GM12891 (cell line): ENCODE measurements at places on chromosomes 16 and 17.

- no peak for DNase-seq
Observed at GRCh38 chr17:15910791-15911190, 34.1 kb upstream of the ADORA2B start.

DNA sequence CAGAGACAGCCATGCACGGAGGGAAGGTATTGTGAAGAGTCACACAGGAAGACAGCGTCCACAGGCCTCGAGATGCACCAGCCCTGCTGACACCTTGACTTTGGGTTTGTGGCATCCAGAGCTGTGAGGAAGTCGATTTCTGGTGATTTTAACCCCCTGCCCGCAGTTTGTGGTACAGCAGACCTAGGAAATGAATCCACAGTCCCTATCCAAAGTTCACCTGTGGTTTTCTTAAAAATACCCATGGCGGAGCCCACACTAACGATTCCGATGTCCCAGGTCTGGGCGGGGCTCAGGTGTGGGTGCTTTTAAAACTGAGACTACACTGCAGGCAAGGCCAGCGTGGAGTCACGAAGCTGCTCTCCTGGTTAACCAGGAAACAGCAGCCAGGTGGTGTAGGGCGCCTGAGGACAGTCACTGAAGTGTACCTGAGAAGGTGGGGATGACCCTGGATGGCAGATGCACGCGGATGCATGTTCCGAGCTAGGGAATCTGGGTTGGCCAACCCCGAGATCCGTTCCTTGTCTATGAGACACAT lies 14.4 kb upstream of the MEAK7 start:
- no peak for DNase-seq

DNA sequence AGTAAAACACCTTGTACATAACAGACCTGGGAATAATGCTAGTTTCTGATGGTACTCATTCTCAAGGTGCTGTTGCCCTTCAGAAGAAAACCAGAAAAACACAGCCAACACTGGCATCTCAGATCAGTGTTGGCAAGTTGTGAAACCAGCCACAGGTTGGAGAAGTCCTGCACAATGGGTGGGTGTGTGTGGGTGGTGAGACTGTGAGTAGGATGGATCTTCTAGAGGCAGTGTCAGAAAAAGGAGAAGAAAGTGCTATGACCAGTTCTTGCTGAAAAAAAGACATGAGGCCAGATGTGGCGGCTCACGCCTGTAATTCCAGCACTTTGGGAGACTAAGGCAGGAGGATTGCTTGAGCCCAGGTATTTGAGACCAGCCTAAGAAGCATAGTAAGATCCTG lies 35.2 kb upstream of the SMIM36 start:
- no peak for DNase-seq

GRCh38 chr16:66809765-66810164 lies 8.4 kb upstream of the TERB1 start:
- DNase-seq = no peak

GRCh38 chr17:45338996-45339535 lies 22.2 kb upstream of the MAP3K14 start:
- no peak for DNase-seq

GRCh38 chr16:75621170-75621477 lies 2.0 kb downstream of the ADAT1 start:
- no peak for DNase-seq

GRCh38 chr17:62032480-62032879 lies 32.6 kb downstream of the MED13 start:
- no peak for DNase-seq

- DNase-seq = no peak
Observed at GRCh38 chr17:68135141-68135887, 99.8 kb downstream of the KPNA2 start.

- DNase-seq = peak; percentile 79
Observed at GRCh38 chr17:81519284-81520020, 6.9 kb upstream of the ACTG1 start.

DNA sequence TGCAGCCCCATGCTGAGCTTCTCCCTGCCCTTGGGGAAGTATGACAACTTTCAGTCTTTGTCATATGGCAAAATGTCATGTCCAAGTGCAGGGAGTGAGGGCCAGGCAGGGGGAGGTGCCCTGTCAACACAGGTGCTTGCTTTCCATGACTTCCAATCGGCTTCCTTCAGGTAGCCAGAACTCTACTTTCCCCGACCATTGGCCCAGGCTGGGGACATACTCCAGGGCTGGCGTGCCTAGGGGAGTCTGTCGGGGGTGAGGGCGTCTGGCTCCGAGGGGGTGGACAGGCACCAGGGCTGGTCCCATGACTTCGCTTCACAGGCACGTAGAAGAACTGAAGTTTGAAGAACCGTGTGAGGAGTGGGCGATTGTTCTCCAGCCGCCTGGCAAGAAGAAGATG lies 19.8 kb upstream of the PIK3R6 start:
- DNase-seq = no peak

DNA sequence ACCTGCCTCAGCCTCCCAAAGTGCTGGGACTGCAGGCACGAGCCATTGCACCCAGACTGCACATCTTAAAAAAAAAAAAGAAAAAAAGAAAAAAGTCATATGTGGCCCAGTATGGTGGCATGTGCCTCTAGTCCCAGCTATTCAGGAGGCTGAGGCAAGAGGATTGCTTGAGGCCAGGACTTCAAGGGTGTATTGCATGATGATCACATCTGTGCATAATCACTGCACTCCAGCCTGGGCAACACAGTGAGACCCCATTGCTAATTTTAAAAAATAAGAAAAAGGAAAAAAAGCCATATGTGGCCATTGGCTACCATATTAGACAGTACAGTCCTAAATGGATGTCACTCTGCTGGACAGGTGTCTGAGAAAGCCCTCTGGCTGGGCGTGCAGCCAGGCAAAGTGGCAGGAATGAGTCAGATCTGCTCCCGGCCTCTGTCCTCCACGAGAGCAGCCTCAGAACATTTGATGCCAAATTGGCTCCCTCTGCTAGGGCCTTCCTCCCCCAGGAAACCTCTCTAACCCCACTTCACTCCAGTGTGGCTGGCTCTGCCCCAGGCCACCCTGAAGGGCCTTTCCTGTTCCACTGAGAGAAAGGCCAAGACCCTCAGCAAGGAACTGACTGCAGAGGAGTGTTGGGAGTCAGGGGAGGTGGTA lies 14.7 kb downstream of the CA7 start:
- DNase-seq = no peak

DNA sequence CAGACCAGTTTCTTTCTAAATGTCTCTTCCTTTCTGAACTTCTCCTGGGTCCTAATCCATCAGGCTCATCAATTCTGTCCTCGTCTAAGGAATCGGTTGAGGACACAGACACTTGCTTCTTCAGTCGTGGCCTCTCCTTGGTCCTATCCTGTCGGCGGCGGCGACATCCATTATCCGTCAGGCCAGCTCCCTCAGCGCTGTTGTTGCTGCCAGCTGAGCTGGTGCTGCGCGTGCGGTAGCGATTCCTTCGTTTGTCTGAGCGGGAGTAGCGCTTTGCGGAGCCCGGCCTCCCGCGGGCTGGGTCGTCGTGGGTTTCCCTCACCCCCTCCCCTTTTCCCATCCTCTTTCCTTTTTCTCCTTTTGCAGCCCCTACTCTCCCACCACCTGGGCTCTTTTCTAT lies 3.8 kb downstream of the SMG6 start:
- DNase-seq = no peak

- no peak for DNase-seq
Observed at GRCh38 chr17:81223762-81224130, 981 bp upstream of the CEP131 start.

GRCh38 chr16:18800775-18801144 lies 589 bp downstream of the ARL6IP1 start:
- DNase-seq = no peak

DNA sequence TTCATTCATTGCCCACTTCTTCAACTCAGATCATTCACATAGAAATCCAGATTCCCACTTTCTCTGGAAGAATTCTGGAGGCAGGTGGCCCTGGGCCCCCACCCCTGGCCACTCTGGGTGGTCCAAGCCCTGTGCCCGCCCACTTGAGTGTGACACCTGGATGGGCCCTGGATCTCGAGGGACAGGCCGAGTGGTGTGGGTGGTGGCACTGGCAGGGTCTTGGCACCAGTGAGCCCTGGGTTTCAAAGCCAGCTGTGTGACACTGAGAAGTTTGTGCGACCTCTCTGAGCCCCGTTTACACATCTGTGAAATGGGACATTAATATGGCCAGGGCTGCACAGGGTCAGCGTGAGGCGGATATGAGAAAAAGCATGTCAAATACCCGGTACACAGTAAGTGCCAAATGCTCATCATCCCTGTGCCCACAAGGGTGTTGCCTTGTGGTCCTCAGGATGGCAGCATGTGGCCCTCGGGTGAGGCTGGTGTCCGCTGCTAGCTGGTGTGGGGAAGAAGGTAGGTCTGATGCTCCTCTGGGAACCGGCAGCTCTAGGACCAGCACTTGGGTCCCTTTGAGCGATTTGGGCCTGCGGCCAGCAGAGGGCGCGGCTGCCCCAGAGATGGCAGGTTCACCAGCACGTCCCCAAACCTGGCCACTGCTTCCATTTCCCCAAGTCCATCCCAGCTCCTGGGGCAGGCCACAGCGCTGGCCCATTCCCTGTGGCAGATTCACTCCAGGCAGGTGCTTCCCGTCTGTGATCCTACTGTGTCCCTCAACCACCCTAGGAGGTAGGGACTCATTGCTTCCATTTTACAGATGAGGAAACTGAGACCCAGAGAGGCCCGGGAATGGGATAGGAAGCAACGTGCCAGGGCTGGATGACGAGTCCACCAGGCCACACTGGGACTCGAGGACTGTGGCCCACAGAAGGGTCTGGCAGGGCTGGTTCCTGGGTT lies 3.6 kb downstream of the OSGIN1 start:
- peak; percentile 85 for DNase-seq

- no peak for DNase-seq
Observed at GRCh38 chr17:79664930-79665737, 54.3 kb upstream of the RBFOX3 start.
